Choroid plexus epithelial cell (primary cell): ENCODE measurements at places on chromosomes 2 and 18.

- DNase-seq, result no peak
Observed at GRCh38 chr2:210049831-210050230, 47.4 kb downstream of the RPE start.

DNA sequence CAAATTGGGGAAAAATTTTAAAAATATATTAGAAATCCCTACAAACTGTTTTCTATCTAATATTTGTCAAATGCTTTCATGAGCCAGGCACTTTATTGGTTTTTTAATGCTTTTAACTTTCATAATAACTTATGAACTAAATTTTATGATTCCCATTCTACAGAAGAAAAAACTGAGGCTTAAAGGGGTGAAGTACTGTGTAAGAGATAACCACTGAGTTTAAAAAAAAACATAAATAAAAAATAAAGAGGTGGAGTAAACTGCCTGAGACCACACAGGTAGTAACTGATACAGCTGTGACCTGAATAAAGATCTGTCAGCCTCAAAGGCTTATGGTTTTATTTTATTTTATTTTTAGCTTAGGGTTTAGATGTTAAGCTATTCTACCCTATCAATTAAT, 24.7 kb downstream of the PNPT1 start:
- no peak for DNase-seq

- DNase-seq, result no peak
Observed at GRCh38 chr2:218960309-218961165, 1.1 kb downstream of the CDK5R2 start.

GRCh38 chr2:159217676-159218075, 68.8 kb downstream of the WDSUB1 start:
- DNase-seq, result no peak
